GM12891 (cell line): ENCODE measurements at places on chromosomes 13 and 19.

- DNase-seq: no peak
Measured at GRCh38 chr13:42049454-42049813, 986 bp downstream of the DGKH start.

DNA sequence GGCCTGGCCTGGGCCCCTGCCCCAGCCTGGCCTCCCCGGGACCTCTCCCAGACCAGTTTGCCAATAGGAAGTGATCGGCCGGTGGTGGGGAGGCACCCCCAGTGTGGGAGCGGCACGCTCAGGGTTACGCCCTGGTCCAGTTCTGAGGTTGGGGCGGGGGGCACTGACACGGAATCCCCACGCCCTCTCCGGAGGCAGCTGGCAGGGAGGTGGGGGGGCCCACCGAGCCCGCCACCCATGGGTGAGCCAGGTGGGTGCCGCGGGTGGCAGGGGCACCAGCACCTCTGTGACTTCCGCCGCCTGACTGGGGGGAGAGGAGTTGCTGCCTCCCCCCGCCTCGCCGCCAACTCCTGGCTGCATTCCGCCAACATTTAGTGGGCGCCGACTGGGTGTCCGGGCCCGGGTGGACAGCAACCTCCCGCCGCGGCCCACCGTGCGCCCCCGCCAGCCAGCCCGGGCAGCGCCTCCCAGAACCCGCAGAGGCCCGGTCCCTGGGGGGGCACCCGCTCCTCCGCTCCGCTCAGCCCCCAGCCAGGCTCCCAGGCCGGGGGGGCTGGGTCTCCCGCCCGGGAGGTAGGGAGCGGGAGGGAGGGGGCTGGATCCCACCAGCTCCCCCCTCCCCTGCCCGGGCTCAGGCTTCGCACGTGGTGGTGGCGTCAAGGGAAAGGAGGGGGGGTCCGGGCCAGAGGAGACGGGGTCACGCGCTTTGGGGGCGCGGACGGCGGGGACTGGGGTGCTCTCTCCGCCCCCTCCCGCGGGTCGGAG is 2.0 kb downstream of the ZBTB7A start:
- no peak for DNase-seq

GRCh38 chr19:36482876-36483275 is 6.5 kb downstream of the ZNF566 start:
- no peak for DNase-seq

DNA sequence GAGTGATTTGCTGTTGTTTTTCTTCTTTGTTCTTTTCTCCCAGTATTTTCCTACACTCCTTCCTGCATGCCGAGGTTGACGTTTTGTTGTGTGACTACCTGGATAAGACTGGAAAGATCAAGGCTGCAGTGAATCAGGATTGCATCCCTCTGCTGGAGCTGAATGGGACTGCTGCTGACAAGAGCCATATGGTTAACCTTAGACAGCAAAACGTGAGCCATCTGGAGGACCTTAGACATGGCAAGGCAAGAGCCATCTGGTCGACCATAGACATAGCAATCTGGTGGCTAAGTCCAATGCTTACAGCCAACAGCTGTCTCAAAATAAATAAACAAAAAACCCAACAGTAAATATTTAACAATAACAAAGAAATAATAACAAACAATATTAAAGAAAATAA is 42.6 kb upstream of the ZNF91 start:
- no peak for DNase-seq

DNA sequence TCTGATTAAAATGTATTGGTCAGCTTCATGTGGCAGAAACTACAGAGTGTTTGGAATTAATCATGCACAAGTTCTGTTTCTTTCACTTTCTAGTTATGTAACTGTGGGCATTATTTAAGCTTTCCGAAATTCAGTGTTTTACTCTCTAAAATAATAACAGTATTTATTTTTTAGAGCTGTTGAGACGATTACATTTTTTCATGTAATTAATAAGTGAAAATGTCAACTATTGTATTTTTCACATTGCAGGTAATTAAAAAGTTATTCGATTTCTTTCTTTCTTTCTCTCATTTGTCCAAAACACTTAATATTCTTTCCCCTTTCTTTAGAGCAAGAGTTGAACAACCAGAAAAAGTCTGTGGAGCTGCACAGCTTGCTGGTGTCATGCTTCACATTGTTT is 559.4 kb upstream of the PCDH20 start:
- no peak for DNase-seq

GRCh38 chr19:17109962-17110598 is 34.5 kb downstream of the MYO9B start:
- DNase-seq: peak; percentile 74

DNA sequence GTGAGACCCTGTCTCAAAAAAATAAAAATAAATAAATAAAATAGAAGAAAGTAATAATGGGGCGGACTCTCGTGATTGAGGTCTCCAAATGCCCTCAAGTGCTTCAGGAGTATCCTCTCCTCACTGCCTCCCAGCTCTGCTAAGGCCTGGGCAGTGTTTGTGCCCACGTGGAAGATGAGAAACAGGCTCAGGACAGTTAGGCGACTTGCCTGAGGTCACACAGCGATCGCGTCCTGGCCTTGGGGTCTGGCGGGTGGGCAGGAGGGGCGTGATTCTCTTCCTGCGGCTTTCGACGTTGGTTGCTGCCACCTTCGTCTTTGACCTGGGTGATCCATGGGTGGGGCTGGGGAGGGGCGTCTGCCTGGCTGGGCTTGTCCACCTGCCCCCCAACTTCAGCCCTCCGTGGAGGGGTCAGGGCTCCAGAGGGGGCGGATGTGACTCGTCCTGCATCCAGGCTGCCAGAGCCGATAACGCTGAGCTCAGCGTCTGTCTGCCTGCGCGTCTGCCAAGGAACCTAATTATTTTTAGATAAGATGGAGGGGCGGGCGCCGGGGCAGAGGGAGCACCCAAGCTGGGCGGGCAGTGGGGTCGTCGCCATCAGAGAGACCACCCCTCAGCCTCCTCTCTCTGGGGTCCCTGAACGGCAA is 56.9 kb downstream of the NFIC start:
- no peak for DNase-seq

DNA sequence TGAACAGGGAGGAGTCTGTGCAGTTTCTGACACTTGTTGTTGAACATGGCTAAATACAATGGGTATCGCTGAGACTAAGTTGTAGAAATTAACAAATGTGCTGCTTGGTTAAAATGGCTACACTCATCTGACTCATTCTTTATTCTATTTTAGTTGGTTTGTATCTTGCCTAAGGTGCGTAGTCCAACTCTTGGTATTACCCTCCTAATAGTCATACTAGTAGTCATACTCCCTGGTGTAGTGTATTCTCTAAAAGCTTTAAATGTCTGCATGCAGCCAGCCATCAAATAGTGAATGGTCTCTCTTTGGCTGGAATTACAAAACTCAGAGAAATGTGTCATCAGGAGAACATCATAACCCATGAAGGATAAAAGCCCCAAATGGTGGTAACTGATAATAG is 16.1 kb downstream of the CEACAM6 start:
- DNase-seq: no peak

GRCh38 chr13:36709136-36709890 is 35.5 kb downstream of the SERTM1 start:
- DNase-seq: no peak

DNA sequence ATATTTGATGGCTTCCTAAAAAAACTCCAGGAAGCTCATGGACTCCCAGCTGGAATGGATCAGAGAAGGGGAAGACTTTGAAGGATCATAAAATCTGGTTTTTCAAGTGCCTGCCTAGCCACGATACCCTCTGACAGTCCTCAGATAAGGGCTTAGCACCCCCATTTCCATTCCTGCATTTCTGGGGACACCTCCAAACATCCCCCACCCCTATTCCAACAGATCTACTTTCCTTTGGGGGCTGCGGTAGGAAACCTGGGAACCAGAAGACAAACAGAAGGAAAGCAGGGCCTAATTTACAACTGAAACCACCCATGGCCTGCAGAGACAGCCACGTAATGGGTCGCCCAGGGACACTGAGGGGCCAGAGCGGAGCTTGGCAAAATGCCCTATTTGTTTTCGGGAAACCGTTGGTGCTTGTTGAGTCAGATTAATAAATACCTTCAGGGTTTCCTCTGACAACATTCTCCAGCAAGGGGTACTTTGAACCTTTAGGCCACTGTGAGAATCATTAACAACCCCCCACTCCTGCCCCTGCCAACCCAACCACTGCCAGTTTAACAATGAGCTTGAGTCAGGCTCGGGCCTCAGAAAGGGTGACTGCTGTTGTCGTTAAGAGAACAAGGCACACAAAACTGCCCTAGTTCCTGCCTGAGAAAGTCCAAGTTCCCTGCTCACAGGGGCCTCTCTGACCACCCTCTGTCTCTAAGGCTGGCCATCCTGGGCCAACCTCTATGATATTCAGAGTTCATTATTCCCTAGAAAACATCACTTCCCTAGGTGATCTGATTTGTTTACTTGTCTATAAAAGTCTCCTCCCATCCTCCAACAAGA is 23.5 kb downstream of the RHPN2 start:
- DNase-seq: no peak

DNA sequence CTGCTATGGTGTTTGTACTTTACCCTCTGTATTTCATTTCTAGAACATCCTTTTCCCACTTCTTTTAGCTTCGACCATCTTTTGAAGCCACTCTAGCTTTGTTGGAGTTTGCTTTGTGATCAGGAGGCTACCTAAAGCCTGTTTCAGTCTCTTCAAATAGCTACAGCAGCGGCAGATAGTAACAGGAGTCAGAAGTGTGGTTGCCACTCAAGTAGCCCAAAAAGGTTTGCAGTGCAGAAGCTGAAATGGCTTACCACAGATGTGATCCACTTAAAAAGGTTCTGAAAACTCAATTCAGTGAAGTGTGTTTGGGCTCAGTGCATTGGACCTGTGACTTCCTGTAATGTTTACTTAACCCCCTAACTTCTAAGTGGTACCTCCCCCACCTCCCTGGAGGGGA is 26.2 kb downstream of the WASF3 start:
- no peak for DNase-seq

DNA sequence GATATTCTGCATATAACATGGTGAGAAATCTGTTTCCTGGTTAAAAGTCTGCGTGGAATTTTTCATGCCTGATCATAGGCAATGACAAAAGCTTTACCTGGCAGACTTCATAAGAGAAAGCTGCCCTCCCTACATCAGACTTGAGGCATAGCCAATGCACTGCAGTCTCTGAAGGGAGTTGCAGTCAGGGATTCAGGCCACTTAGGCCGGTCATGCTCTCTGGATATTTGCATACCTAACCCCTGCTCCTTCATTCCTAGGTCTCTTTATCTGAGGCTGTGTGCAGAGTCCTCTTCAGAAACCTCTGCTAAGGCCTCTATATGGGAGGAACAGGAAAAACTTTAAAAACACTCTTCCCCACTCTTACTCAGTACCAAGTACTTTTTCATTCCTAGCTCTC is 287.4 kb downstream of the PCDH17 start:
- DNase-seq: no peak

- DNase-seq: no peak
Measured at GRCh38 chr13:112796190-112796915, 106.5 kb downstream of the ATP11A start.
